Stimulated activated CD8-positive, alpha-beta memory T cell treated with anti-CD3 and anti-CD28 coated beads, Interleukin-4, amount 100 ng/mL, for 48 hours (primary cell): ENCODE measurements at places on chromosomes 11 and 22.

GRCh38 chr22:49900441-49901230 is 17.6 kb downstream of the ALG12 start:
- no peak for DNase-seq

GRCh38 chr11:8049084-8049483 is 31.9 kb upstream of the TUB start:
- no peak for DNase-seq

- DNase-seq: no peak
Observed at GRCh38 chr11:68889948-68890446, 13.6 kb downstream of the MRPL21 start.

DNA sequence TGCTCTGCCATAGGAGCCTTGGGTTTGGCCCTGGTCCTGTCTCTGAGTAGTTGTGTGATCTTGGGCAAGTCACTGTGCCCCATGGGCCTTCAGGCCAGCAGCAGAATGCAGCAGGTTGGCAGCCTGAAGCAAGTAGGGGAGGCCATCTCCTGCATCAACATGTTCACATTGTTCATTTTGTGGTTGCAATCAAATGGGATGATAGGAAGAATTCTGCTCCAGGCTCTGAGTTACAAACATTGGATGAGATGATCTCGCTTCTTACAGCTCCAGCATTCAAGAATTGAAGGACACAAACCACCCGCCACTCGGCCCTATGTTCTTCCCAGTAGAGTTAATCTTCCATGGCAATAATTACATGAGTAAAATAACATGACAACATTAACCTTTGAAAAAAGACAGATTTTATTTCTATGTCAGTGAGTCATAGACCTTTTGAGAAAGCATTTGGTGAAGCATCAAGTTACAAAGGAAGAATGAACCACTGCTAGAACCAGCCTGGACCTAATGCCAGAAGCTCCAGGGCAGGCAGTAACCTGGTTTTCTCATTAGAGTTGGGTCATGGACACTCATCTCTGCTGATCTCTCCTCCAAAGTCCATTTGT is 308.3 kb upstream of the NCAM1 start:
- no peak for DNase-seq

DNA sequence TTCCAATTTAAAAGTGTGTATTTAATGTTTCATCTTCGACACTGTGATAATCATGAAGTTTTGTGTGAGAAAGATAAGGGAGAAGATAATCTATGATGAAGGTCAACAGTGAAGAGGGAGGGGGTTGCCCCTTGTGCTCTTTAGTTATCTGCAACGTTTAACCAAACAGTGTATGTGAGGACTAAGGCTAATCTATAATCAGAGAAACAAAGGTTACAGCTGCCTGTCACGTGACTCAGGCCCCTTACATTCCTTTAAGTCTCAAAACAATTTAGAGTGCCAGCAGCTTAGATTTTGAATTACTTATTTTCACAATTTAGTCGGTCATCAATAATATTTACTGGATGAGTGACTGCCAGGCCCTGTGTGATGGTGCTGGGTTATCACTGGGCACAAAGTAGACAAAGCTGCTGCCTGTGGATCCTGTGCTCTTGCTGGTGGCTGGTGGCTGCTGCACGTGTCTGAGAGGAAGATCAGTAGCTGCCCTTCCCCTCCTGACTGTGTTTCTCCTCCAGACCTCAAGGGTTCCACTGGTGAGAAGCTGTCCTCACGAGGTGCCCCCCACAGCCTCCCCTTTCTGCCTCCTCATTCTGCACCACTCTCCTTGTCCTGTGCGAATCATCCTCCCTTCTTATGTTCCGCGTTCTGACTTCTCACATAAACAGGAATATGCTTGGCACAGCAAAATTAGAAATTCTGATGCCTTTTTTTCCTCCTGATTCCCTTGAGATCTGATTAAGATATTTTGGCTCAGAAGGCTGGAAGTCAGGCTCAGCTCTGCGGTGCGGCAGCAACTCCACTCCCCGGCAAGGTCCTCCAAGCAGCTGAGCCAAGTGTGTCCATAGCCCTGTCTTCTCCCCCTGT is 331.1 kb upstream of the B3GAT1 start:
- no peak for DNase-seq

DNA sequence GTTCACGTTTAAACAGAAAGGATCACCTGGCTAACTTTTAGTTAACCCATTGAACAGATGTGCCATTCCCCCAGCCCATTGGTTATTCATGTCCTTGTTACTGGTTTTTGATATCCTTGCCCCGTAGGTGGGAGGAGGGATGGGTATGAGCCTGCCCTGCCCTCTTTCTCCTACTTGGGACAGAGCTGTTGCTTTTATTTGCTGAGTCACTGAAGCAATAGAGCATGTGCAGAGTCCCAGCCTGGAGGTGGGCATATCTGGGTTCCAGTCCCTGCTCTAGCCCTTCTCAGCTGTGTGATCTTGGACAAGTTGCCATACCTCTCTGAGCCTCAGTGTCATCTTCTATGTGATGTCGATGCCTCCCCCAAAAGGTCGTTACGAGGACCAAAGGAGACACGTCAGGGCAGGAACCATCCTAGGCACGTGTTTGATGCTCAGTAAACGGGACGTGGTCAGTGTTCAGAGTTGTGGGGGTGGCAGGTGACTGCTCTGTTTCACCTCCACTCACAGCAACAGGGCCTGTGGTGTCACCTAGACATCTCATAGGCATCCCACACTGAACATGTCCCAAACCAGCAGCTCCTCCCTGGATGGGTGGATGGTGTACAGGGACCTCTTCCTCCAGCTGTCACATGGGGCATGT is 61.0 kb downstream of the BMAL1 start:
- DNase-seq: peak; percentile 42

DNA sequence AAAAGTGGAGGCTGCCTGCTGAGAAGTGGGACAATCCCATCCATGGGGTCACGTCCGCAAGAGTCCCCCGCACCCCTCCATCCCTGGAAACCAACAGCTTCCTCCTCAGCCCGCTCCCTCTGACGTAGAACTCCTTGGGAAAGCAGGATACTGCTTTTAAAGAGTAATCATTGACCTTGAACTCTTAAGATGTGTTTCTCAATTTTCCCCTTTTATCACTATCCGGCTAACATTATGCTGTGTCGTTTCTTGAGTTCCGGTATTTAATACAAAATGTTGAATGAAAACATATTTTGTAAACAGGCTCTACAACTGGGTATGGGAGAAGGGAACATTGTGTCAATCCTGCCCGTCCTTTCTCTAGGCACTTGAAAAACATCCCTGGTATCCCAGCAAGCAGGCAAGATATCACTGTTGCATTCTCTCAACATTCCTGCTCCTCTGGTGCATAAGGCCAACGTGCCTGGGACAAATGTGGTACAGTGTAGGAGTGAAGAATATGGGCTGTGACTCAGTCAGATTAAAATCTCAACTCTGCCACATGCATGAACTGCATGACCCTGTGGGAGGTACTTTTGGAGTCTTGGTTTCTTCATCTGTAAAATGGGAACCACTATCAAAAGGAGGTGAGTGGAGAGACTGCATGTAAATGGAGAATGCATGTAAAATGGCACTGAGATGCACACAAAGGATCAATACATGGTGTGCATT is 52.8 kb downstream of the WT1 start:
- no peak for DNase-seq

- no peak for DNase-seq
Observed at GRCh38 chr22:32313532-32313931, 44.1 kb upstream of the RFPL3 start.

GRCh38 chr11:63845303-63845702 is 6.4 kb downstream of the MARK2 start:
- DNase-seq: no peak

GRCh38 chr11:6646918-6647679 is 8.5 kb downstream of the DCHS1 start:
- DNase-seq: peak; percentile 50

DNA sequence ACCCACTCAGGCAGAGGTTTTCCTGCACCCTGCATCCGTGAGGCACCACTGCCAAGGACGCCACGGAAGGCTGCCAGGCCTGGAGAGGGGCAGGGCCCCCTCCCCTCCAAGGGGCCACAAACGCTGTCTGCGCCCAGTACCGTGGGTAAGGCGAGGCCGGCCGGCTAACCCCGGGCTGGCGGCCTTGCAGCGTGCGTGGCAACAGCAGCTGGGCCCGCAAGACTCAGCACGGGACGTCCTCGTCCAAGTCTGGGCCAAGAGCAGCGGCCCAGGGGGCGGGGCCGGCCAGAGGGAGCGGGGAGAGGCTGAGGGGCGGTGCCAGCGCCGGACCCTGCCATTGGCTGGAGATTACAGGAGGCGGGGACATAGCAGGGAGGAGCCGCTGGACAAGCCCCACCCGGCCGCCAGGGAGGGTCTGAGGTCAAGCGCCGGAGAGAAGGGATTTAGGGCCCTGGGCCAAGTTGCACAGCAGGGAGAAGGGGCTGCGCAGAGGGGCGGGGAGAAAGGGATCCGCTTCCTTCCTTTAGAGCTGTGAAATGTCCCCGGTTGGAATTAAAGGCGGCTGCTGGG is 16.0 kb downstream of the SLC43A1 start:
- peak; percentile 74 for DNase-seq

DNA sequence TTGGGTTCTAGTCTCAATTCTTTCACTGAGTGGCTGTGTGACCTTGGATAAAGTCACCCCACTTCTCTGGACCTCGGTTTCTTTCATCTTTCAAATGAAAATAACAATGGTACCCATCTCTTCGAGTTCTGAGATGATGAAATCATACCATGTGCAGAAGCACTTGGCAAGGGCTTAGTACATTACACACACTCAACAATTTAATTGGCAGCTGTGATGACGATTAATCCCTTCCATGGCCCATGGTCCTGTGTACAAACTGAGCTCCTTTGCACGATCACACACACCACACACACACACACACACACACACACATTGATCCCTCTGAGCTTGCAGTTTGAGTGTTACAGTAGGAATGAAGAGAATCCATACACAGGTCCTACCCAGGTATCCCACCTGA is 103.4 kb upstream of the ASPHD2 start:
- no peak for DNase-seq

- DNase-seq: no peak
Observed at GRCh38 chr22:31612891-31613285, 49.1 kb downstream of the PISD start.

DNA sequence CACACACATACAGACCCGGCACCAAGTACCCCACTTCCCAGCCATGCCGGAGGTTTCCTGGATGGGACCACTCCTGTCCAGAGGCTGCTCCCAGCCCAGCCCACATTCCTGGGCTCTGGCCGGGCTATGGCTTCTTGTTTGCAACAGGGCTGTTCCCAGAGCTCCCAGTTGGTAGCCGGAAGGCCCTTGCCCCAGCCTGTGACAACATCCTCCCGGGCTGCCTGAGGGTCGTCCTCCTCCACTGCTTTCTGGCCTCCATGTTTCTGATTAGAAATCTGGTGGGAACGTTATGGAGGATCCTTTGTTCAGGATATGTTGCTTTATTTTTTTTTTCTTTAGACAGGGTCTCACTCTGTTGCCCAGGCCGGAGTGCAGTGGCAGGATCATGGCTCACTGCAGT is 952 bp upstream of the CYP2D6 start:
- no peak for DNase-seq
